ENCODE measurements at places on chromosomes 5 and 9.

- DNase-seq, result peak; percentile 50
Measured at GRCh38 chr9:111525056-111525977, at the start of gene ZNF483. Gene ZNF483, plus strand, starts transcription at chr9:111525179. Its CDS starts 2,217 bp downstream, at chr9:111527396.

- DNase-seq, result no peak
Measured at GRCh38 chr5:145867806-145868205, 5.0 kb downstream of the GRXCR2 start.

DNA sequence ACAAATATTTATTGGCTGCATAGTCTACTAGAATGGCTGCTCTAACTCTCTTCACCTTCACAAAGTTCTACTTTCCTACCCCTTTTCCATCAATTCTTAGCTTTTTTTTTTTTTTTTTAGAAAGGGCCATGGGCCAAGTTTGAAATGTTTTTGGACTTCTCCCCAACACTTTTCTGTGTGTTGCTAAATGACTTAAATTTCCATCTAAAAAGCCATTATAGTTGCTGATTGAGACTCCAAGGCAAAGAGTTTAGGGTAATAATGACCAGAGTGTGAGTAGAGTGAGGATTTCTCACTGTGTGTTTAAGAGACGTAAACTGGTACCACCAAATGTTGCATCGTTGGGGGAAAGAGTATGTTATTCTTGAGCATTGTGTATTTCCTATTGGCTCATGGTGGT, 24.4 kb downstream of the TNC start:
- no peak for DNase-seq

- no peak for DNase-seq
Measured at GRCh38 chr5:59528202-59528862, 365.2 kb downstream of the PDE4D start.

Measured in brain pericyte (primary cell).